Mesenteric fat pad (tissue), 1 donor: ENCODE measurements at places on chromosomes 2 and 18. TPM values are rescaled to one million over a fixed set of nuclear protein-coding genes. Genes with fewer than 3 reads are reported as not detected.

The RESP18 gene
- not detected for total RNA-seq

The ZBTB7C gene
- total RNA-seq, result 14.2 TPM

The RGPD3 gene
- 0.42 TPM for total RNA-seq

The ABCG8 gene
- total RNA-seq, result not detected

The DSG4 gene
- total RNA-seq, result not detected

The PREB gene
- total RNA-seq, result 76.5 TPM

The UGT1A5 gene
- not detected for total RNA-seq

The OSBPL6 gene
- 0.39 TPM for total RNA-seq

The FBLN7 gene
- 5.3 TPM for total RNA-seq

The SLC9A4 gene
- not detected for total RNA-seq

The CYRIA gene
- total RNA-seq, result 22.4 TPM

The NAT8 gene
- total RNA-seq, result not detected

The PSMA8 gene
- total RNA-seq, result not detected

The GBX2 gene
- total RNA-seq, result not detected

The PJVK gene
- total RNA-seq, result 2.1 TPM
